ENCODE measurements at places on chromosomes 1 and 21.

DNA sequence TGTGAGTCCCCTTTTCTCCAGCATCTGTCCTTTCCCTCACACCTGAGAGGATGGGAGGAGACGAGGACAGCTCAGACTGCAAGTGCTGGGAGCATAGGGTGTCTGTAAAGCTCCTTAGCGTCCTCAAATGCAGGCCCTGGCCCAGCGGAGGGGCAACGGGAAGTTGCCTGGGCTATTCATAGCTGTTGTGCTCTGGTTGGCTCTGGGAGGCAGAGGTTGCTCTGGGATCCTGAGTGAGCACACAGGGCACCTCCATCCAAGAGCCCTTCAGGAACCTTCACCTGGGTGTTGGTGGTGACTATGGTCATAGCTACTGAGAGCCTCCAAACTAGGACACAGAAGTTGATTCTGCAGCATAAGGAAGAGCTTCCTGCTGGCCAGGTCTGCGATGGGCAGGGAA lies 2.6 kb downstream of the PADI1 start:
- no peak for DNase-seq

- no peak for DNase-seq
Observed at GRCh38 chr1:103489935-103490334, 35.6 kb upstream of the RNPC3 start.

GRCh38 chr21:44259082-44259705 lies 2.5 kb downstream of the DNMT3L start:
- no peak for DNase-seq

DNA sequence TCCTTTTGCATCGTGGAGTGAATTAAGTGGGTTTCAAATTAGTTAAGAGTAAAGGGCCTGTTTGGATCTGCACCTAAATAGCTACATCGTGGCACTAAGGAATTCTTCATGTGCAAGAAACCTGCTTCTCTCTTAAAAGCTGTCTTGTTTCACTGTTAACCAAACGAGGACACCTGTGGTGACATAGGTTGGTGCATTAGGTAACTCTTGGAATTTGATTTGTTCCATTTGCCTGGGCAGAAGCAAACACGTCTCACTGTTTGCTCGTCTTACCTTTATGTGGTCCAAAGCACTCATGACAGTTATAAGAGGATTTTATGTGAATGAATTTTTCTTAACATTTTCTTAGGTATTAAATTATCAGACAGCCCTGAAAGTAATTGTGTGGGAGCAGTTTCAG lies 60.9 kb downstream of the PRDM2 start:
- DNase-seq: no peak

GRCh38 chr1:35857830-35858229 lies 25.2 kb upstream of the AGO1 start:
- DNase-seq: no peak

DNA sequence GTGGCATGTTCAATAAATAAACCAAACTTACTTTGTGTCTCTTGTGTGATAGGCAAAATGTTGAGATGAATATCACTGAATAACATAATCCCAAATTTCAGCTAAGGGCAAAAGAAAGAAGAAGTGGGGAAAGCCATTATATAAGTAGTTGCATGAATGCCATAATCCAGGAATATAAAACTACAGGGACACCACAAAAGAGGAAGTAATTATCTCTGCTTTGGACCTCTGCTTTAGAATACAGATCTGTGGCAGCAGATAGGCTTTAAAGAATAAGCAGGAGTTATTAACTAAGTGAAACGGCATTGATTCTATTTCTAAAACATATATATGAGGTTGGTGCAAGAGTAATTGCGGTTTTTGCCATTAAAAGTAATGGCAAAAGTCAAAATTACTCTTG lies 288.5 kb upstream of the SNX7 start:
- no peak for DNase-seq

DNA sequence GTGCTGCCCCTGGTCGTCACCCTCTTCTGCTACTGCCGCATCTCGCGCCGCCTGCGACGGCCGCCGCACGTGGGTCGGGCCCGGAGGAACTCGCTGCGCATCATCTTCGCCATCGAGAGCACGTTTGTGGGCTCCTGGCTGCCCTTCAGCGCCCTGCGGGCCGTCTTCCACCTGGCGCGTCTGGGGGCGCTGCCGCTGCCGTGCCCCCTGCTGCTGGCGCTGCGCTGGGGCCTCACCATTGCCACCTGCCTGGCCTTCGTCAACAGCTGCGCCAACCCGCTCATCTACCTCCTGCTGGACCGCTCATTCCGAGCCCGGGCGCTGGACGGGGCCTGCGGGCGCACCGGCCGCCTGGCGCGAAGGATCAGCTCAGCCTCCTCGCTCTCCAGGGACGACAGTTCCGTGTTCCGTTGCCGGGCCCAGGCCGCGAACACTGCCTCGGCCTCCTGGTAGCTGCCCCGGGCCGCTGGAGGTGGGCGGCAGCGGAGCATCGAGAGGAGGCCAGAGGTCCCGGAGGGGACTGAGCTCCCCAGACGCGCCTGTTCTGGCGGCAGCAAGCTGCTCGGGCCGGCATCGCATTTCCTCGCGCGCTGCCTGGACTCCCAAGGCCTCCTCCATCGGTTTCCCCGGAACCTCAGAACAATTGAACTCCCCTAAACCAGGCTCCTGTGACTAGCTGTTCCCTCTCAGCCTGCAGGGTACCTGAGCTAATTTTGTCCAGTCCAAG lies 1.1 kb downstream of the GPR25 start:
- DNase-seq: peak; percentile 22

DNA sequence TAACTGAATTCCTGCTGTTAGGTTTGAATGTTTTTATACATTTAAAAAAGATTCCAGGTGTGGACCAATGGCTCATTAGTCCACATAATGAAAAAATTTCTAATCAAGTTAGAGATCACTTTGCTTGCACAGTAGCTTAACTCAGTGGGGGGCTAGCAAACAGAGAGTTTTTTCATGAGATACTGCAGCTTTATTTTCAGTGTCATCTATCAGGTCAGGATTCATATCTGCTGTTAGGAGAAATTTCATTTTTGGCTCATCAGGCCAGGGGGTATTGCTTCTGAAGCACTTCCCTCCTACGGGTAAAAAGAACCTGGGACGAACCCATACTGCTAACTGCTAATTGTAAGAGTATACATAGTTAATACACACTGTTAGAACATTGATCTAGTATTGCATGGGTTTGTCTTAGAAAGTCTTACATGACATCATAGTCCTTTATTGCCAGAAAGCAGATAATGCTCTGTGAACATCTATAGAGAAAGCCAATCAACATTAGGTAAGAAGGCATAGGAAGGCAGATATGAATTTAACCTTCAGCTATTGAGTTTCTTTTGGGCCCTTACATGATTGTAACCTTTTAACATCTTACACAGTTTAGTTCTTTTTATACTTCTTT lies 38.0 kb downstream of the ADGRL2 start:
- no peak for DNase-seq

DNA sequence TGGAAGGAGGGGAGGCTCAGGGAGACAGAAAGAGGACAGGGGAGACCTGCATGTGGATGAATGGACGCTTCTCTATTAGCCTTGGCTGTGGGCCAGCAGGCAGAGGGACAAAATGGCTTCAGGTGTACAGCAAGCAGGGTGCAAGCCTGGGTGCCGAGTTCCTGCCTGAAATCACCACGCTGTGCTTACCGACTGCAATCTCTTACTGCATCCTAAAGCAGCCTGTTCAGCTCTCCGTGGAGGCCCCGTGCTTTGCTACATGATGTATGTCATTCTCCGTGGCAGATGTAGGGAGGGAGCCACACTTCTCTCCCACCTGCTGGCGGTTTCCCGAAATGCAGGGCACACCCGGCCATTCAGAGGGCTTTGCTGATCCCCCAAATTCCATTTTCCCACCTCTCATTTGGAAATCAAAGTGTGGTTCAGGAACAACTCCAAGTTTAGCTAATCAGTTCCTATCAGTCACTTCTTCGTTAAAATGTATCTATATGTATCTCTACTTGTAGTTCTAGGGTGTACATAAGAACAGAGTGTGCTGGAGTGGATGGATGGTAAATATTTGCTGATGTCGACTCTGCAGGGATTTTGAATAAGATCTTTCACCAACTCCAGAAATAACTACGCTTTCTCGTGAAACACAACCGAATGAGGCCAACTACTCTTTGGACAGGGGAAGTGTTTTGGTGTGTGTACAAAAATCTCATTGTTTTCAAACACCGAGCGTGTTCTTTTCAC lies 122.3 kb upstream of the BACE2 start:
- DNase-seq: peak; percentile 97

GRCh38 chr1:169886422-169886821 lies 7.3 kb downstream of the SCYL3 start:
- no peak for DNase-seq

DNA sequence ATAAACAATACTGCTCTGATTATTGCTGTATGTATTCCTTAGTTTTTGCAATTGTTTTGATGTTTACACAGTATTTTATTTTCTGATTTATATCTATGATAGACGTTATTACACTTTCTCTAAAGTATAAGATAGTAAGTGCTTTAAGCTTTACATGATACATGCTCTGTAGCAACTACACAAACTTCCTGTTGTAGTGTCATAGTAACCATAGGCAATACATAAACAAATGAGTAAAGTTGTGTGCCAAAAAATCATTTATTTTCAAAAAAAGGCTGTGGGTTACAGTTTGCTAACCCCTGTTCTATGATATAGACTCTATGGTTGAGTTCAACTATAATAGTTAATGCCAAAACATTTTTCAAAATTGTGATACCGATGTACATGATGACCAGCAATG lies 1156.4 kb downstream of the AMY1C start:
- DNase-seq: no peak

GRCh38 chr21:45843426-45843825 lies 138.1 kb upstream of the COL6A1 start:
- no peak for DNase-seq

- DNase-seq: no peak
Observed at GRCh38 chr1:98660940-98661543, 479 bp upstream of the SNX7 start.

- DNase-seq: no peak
Observed at GRCh38 chr1:147912553-147912952, 10.0 kb downstream of the GJA8 start.

GRCh38 chr21:17576080-17576835 lies 36.4 kb downstream of the BTG3 start:
- DNase-seq: peak; percentile 38

DNA sequence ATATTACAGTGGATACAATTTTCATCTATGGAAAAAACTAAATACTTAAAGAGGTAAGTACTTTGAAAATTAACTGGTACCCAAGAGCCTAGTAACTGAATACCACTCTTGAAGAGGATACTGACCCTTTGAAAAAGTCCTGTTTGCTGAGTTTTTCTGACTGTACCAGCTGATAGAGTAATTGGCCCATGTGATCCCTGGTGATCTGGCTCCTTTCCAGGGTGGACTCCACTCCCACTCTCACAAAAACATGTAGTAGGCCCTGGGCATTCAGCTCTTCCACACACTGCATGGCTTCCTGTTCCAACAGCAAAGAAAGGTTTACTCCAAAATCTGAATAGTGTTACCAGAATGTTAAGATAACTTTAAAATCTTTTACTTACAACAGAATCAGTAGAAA lies 53.6 kb upstream of the HP1BP3 start:
- no peak for DNase-seq

GRCh38 chr1:81414488-81415015 lies 386.2 kb upstream of the ADGRL2 start:
- peak; percentile 58 for DNase-seq

- no peak for DNase-seq
Observed at GRCh38 chr1:57111175-57111574, 145.4 kb upstream of the C8B start.

- DNase-seq: no peak
Observed at GRCh38 chr1:28671254-28671780, 2.7 kb downstream of the GMEB1 start.

- no peak for DNase-seq
Observed at GRCh38 chr1:41481109-41481775, 3.2 kb downstream of the EDN2 start.

DNA sequence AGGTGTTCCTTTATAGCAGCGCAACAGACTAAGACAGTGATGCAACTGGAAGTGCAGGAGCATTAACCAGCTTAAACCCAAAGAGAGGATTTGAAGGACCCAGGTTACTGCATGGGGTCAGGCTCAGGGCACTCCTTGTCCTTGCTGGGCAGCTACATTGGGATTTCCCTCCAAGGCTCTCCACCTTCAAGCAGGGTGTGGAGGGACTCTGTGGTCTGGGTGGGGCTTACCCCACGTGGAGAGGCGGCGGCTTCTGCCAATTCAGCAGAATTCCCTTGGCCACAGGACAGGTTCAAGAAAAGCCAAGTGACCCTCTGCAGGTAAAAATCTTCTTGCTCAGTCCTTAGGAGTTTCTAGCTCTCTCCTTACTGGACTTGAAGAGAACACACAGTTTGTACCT lies 6.5 kb downstream of the RRP1B start:
- no peak for DNase-seq

DNA sequence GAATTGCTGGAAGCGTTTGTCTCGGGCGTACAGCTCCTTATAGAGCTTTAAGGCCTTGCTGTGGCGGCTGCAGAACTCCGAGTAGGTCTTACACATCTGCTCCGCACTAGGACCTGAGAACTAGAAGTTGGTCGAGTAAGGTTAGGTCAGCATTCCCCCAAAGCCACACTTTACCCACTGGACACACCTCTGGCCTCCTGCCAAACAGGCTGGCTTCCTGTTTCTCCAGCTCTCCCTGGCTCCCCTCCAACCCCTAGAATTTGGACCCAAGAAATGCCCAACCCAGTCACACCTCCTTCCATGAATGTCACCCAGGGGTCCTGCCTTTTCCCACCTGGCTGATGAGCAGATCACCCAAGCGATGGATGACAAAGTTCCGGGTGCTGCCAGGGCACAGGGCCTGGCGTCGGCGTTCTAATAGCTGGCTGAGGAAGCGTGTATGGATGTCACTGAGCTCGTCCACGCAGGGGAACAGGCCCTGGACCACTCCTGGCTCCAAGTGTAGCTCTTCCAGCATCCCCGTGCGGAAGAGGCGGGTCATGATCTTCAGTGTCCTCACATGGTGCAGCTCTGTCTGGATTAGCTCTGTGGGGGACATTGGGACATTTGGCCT lies 15.6 kb downstream of the ARHGEF2 start:
- no peak for DNase-seq

GRCh38 chr1:58107943-58108342 lies 438.6 kb downstream of the OMA1 start:
- DNase-seq: no peak

DNA sequence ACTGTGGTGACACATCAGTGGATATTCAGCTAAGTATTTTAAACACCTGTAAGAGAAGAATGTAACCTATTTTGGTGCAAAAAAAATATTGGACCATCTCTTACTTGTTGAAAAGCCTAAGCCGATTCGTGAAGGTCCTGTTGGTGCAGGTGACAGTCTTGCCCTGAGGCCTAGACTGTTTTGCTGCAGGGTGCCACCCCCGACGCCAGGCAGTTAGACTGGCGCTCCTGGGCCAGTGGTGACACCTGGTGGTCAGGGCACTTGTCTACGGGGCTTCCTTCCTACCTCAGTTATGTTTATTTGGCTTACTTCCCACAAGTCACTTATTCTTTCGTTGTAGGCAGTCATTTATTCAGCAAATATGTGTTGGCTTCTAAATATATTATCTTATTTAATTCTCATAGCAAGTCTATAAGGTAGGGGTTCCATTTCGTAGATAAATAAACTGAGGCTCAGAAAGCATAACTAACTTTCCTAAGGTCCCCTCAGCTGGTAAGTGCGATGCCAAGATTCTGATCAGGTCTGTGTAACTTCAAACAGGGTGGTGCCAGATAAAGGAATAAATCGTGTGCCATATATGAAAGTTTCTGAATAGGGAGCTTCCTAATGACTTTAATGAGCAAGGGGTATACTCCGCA lies 1.9 kb downstream of the EEIG2 start:
- DNase-seq: peak; percentile 26

GRCh38 chr1:93653656-93654055 lies 28.0 kb downstream of the BCAR3 start:
- DNase-seq: no peak

Measured in NCI-H1092 treated with DMSO at 0.1 percent for 48 hours (cell line).